ENCODE measurements at places on chromosomes 3 and 15.

- no peak for DNase-seq
Observed at GRCh38 chr3:58645726-58646125, 20.8 kb downstream of the FAM3D start.

DNA sequence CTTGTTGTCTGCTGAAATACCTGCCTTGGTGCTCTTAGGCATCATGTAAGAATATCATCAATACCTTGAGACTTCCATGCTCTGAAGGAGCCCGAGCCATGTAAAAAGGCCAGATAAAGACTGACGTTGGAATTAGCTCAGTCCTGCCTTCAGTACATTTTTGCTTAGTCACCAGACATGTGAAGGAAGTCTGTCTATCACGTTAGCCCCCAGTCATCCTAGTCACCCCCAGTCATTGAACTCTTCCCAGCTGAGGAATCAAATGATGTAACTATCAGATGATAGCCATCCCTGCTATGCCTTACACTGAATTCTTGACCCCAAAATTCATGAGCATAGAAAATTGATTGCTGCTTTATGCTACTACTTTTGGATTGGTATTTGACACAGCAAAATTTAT lies 351.2 kb upstream of the SGO1 start:
- no peak for DNase-seq

- DNase-seq = no peak
Observed at GRCh38 chr3:64316971-64317370, 91.7 kb upstream of the PRICKLE2 start.

- no peak for DNase-seq
Observed at GRCh38 chr3:59153648-59154047, 103.8 kb upstream of the CFAP20DC start.

Measured in thoracic aorta (tissue), 2 donors.